Stimulated activated CD4-positive, alpha-beta T cell treated with anti-CD3 and anti-CD28 coated beads, Interleukin-1b, Interleukin-23, amount 100 ng/mL, for 1 hour (primary cell): ENCODE measurements at places on chromosomes 5 and 9.

- no peak for DNase-seq
These were observed 117.8 kb downstream of the CCDC192 start for GRCh38 chr5:127820910-127821553.

- DNase-seq = no peak
These were observed 148.6 kb upstream of the PPP1R26 start for GRCh38 chr9:135330685-135331590.

GRCh38 chr5:62299101-62299500 lies 6.9 kb upstream of the KIF2A start:
- no peak for DNase-seq

GRCh38 chr5:132458226-132458560 lies 32.4 kb downstream of the IRF1 start:
- DNase-seq = no peak

- DNase-seq = no peak
These were observed 15.3 kb upstream of the AJM1 start for GRCh38 chr9:136826703-136827582.

DNA sequence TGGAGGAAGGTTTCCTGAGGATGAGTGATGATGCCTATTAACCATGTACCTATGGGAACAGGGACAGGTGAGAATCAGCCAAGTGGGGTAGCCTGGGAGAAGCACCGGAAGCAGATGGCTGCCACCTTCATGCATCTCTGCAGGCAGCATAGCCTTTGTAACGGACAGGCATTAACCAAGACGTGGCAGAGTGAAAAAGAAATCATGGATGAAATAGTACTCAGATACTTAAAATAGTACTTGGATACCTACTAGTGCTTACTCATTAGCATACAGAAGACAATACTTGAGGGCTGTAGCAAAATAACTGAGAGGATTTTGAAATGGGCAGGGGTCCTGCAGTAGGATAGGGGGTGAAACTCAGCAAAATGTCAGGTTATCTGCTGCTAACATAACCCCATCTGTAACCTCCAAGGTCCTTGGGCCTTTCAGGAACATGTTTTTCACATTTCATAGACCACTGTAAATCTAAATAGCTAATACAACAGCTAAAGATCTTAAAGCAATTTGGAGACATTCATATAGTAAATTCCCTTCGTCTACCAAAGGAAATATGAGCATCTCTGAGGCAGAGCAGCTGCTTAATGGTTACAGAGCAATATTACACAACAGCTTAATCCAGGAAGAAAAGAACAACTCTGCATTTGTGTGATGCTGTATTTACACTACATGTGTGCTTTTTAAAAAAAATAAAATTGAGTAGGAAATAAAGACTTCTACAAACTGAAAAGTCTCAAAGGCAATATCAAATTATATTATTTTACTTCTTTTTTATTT lies 154.3 kb downstream of the NFIB start:
- no peak for DNase-seq

- DNase-seq = no peak
These were observed 68.5 kb upstream of the NAA35 start for GRCh38 chr9:85872463-85872862.

DNA sequence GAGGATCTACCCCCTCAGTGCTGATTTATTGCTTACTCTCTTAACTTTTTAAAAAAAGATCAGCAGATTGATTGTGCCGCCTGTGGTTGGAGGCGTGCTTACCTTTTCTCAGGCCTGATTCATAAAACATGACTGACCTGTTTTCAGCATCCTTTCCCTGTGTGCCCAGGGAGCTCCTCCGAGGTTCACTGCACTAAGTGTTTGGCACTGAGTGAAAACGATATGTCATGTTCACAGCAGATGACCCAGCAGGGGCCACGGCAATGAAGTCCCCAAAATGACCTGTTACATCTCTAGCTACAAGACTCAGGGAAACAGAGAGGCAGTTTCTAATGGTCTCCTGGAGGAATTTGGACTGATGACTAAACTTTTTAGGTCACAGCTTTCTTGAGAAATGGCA lies 69.9 kb downstream of the INSYN2B start:
- DNase-seq = no peak

DNA sequence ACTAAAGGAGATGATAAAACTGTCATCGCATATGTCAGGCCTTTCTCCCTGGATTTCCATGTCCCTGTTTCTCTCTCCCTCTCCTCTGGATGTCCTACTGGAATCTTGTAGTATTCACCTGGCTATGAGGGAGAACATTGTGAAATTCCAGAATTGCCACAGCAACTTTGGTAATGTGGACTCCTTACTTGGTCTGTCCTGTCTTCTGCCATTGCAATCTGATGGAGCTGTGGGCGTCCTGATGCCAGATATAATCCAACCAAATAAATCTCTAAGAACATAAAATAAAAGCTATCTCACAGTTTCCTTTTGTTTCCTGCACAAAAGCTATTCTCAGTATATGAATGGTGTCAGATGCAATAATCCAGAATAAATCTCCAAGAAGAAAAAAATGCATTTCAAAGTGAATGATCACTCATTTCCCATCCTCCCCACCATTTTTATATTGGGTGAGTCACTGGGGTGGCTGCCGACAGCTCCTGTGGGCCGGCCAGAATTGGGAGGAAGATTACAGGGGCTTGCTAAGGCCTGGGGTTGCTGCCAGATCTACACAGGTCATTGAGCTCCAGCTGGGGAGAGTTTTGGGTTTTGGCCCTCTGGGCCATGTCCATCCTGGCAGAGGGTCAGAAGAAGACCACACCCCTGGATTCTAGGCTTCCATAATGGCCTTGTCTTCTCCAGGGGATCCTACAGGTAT lies 160.7 kb upstream of the PITX1 start:
- no peak for DNase-seq

DNA sequence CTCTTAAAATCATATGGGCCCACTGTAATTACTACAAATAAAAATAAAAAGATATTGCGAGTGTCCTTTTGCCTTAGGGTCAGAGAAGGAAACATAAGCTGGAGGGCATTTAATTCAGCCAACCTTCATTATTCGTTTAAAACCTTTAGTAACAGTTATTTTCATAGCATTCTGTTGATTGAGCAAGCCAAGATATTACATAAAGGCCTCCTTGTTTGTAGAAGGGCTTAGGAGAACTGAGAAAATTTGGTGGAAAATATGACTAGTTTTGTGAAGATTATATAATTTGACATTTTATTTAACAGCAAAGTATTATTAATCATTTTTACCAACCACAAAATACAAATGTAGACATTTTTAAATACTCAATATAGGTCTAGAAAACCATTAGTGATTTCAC lies 62.2 kb downstream of the COX7C start:
- DNase-seq = no peak

GRCh38 chr9:4238522-4238921 lies 61.3 kb downstream of the GLIS3 start:
- no peak for DNase-seq

DNA sequence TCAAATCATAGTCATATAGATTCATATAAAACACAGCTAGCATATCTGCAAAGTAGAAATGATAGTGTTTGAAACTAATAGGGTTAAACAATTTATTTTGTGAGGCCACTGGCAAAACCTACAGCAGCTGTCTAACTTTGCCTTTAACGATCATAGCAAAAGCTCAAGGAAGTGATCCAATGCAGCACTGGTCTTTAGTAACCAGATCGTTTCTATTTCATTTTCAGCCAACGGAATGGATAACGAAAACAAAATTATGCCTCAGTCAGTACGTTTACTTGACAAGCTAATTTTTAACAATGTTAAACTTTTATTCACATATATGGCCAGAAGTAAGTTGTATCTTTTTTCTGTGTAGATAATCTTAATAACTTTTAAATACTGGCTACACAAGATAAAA lies 17.7 kb downstream of the MLLT3 start:
- DNase-seq = no peak

- DNase-seq = no peak
These were observed 14.5 kb downstream of the CDKN2AIPNL start for GRCh38 chr5:134397196-134397595.

DNA sequence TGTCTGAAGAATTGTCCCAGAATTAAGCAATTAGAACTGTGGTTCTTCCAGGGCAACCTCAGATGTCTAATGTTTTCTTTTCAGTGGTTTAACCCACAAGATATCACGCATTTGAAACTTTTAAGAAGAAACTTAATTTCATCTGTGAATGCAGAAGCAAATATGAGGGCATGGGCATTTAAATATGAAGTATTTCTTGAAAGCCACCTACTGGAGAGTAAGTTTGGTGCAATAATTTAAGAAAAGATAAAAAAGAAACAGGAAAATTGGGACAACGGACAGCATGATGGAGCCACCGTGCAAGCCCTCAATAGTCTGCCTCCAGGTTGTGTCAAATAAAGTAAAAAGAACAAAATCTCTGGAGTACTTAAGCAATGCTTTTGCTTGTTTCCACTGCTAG lies 1.2 kb upstream of the CAPSL start:
- DNase-seq = no peak

GRCh38 chr9:89723469-89724100 lies 118.8 kb downstream of the GADD45G start:
- no peak for DNase-seq

- DNase-seq = no peak
These were observed 2.8 kb downstream of the ADRB2 start for GRCh38 chr5:148829248-148829594.

- DNase-seq = no peak
These were observed 717.9 kb upstream of the WWC1 start for GRCh38 chr5:167573370-167574127.

DNA sequence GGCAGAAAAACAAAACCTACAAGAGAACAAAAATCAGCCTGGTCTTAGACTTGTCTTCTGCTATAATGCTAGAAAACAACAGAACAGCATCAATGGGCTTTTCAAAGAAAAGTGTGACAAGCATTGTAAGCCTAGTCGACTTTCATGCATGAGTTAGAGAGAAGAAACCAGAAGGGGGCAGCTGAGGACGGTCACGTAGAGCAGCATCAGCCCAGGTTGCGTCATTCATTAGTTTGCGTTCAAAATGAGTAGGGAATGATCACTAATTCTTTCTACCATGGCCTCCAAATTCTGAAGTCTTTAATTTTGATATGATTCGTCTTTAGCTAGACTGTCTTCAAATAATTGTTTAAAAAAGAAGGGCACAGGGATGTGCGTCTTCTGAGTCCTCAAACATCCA lies 4.7 kb upstream of the ISCA1 start:
- no peak for DNase-seq

DNA sequence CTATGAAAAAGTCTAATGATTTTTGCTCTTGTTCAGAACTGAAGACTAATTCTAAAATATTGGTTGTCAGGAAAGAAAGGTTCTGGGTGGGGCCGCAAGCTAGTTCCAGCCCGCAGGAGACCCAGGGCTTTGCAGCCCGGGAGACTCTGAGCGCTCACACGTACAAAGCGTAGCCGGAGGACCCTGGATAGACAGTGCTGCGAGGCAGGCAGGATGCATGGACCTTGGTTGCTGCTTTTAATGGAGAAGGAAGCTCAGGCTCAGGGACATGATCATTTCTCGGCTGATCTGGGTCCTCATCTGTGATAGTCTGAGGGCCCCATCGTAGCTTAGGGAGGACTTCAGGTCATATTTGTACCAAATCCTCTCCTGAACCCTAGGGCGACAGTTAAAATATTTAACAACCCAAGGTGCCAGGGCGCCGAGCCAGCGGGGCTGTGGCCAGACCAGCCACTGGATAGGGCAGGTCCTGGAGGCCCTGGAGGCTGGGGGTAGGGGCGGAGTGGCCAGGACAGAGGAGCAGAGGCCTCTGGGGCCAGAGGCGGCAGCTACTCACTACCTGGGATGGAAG lies 70.1 kb upstream of the UNC5A start:
- DNase-seq = no peak

DNA sequence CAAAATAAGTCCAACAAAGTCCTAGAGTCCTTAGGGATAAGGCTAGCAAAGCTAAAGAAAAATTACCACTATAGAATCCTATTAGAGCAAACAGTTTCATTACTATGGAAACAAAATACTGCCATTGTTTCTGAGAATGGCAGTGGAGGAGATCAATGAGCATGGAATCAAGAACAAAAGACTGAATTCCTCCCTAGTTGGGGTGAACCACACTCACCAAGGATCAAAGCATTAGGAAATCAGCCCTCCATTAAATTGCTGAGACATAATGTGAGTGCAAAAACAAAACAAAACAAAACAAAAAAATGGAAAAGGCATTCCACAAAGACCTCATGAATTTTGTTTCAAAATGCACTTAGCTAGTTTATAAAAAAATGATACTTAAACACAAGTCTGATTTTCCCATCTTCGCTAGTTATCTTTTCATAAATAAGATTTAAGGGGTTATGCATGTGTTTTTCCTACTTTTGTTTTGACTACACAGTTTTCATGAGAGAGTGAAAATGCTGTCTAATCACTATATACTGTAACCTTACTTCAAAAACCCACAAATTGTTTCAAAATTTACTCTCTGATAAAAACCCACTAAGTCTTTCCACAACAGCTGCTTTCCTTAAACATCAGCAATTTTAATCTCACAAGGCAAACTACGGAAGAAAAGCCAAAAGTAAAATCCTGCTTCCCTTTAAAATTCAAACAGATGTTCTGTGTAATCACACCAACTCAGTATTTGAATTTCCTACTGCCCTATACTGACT lies 9.7 kb downstream of the SERINC5 start:
- DNase-seq = no peak

DNA sequence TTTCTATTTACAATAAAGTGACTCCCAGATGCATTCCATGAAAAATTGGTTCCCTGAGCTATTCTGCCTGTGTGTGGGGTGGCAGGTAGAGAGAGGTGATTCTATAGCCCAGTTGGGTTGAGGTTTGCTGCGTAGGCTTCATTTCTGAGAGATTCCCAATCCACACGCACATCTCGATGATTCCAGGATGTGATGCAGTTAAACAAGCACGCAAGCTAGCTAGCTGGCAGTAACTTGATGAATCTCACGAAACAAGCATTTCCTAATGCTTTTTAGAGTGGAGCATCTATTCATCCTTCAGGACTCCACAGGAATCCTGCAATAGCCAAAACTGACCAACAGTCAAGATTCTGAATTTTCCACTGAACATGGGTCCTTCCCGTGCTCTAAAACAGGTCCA lies 43.8 kb upstream of the CER1 start:
- DNase-seq = no peak

DNA sequence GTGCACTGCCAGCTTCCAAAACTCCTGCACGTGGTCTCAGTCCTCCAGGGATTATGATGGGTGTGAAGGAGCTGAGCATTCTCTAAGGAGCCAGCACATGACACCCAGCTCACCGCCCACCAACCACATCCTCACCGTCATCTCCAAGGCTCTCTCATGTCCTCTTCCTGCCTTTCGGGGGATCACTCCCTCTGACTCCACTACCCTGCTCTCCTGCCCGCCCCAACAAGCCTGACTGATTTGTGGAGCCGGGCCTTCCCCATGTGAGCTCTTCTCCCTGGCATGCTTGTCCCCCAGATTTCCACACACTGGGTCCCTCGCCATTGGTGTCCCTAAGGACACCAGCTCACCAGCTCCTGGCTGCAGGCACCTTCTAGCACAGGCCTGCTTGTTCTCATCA lies 1.9 kb downstream of the ABO start:
- no peak for DNase-seq
